ENCODE measurements at places on chromosomes 1 and 21.
A peak's percentile ranks its signal among the peaks of the same experiment; 100 is the strongest.

GRCh38 chr1:222314839-222315238 lies 233.1 kb downstream of the HHIPL2 start:
- no peak for DNase-seq

DNA sequence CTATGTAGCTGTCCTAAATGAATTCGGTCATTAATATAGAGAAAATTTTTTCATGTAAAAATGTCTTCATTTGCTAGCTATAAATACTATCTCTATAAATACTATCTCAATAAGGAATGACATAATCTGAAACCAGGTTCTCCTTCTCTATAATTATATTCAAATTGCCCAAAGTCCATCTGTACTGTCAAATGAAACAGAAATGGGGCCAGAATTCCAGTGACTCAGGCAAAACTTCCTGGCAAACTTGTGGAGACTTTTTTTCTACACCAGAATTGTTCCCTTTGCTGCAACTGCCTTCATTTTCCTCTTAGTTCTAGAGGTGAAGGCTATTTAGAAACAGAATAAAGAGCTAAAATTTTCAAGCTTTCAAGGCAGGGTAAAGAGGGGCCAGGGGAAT lies 152.5 kb downstream of the KCNH1 start:
- no peak for DNase-seq

GRCh38 chr1:245168086-245168485 lies 13.3 kb downstream of the KIF26B start:
- DNase-seq = peak; percentile 32

DNA sequence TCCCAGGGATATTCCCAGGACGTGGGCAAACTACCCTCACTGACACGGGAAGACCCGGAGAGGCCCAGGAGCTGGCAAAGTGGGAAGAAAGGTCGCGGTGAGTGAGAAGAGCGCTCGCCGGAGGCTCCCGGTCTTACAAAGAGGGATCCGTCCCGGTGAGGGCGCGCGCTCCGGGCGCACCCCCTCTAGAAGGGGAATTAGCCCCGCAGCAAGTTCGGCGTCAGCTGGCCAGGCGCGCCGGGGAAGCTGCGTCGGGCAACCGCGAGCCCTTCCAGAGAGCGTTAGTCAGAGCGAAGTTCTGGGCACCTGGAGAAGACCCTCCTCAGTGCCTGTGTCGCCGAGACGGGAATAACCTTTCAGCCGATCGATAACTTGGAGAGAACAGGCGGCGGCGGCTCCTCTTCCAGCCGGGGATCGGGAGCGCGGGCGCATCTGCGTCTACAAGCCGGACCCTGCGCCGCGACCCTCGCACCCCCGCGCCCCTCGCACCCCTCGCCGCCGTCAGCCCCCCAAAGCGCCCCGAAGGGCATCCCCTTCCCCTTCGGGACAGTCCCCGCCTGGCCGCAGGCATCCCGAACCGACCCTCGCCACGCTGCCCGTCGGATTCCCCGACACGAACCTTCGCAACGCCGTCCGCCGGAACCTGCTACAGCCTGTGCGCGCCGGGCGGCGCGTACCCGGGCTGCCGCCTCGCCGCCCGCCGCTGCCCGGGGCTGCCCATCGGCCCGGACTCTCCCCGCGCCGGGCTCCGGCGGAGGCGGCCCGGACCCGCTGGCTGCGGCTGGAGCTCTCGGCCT lies 485 bp downstream of the SIPA1L2 start:
- DNase-seq = no peak

GRCh38 chr1:218587900-218588299 lies 242.8 kb downstream of the TGFB2 start:
- no peak for DNase-seq

DNA sequence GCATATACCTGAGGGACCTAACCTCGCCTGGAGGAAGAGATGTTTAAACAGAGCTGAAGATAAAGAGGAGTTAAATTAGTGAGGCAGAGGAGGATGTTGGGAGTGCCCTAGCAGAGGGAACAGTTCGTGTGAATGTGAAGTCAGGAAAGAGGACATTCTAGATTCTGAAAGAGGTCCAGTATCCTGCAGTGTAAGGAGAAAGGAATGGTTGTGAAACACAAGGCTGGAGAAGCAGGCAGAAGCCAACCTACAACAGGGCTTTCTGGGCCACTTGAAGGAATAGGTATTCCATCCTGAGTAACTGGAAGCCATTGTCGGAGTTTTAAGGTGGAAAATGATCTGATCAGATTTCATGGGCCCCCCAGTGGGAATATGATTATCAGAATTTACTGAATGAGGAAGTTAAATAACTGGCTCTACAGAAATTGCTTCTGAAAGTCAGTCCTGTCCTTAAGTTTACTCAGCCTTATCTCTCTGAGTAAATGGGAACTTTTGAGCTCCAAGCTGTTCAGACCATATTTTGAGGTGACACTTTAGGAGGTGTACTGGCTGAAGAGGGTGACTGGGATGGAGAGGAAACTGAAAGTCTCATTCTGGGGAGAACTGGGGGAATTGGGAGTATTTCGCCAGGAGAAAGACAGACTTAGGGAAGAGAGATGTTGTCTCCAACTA lies 24.4 kb upstream of the FAAH start:
- DNase-seq = no peak

DNA sequence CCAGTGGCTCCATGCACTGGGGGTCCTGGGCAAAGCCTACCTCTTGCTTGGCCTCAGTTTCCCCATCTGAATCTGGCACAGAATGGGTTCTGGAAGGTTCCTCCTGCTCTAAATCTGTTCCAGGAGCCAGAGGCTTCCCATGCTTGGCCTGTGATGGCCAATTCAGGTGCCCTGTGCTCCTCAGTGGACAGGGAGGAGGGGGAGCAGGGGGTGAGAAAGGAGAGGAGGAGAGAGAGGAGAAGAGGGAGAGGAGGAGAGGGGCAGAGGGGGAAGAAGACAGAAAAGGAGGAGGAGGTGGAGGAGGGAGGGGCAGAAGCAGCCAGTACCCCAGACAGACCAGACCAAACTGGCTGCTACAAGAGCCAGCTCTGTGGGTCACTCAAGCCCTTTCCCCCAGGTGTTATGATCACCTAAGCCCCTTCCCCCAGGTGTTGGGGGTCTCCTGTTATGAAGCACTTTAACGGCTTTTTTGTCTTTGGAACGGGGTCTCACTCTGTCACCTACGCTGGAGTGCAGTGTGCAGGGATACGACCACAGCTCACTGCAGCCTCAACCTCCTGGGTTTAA lies 43.7 kb downstream of the TRIM11 start:
- no peak for DNase-seq

GRCh38 chr21:35508139-35508888 lies 459.2 kb upstream of the RUNX1 start:
- DNase-seq = peak; percentile 52

- DNase-seq = no peak
Observed at GRCh38 chr1:45216861-45217260, 10.5 kb upstream of the ZSWIM5 start.

DNA sequence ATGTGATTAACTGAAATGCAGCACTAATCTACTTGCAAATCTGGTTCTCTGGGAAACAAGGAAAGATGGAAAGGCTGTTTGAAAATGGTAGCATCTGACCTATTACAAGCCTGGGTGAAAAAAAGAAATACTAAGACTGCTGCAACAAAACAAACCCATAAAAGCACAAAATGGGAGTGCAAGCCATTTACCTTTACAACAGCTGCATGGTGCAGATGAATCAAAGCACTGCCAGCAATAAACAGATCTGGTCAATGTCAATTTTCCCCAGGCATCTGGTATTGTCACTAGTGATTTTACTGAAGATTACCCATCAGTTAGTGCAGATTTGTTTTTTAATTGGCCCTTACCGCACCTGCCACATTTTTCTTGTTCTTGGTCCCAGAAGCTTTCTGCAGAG lies 1341.7 kb downstream of the PLA2G4A start:
- no peak for DNase-seq

- peak; percentile 36 for DNase-seq
Observed at GRCh38 chr1:31587720-31588423, 11.6 kb downstream of the TINAGL1 start.

DNA sequence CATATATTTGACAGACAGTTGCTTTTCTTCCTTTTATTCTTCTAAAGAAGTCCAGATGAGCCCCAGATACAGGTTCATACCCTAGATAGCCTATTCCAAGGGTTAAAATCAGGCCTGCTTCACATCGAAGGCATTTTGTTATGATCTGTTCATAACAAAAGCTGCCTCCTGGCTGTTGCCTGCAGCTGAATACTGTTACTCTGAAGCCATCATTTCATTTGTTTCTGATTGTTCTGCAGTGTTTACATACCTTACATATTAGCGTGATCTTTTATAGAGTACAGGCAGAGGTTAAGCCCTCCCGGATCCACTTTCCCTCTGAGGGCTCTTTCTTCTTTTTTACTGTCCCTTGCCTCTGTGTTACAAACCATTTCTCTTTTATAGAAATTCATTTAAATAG lies 219.0 kb upstream of the HOOK1 start:
- DNase-seq = no peak

DNA sequence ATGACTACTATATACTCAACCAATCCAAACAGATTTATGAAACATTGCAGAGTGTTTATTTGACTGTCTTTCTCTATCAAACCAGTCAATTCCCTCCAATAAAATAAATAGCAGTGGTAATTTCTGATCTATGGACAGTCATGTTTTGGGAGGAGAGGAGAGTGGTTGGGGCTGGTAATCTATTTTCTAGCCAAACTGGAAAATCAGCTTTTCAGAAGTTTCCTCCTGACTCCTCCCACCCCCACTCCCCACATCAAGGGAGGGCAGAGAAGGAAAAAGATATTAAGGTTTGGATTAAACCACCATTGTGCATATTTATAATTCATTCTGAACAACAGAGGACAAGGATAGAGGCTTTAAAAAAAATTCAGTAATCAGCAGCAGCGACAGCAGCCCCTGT lies 69.4 kb upstream of the SOX13 start:
- DNase-seq = no peak

DNA sequence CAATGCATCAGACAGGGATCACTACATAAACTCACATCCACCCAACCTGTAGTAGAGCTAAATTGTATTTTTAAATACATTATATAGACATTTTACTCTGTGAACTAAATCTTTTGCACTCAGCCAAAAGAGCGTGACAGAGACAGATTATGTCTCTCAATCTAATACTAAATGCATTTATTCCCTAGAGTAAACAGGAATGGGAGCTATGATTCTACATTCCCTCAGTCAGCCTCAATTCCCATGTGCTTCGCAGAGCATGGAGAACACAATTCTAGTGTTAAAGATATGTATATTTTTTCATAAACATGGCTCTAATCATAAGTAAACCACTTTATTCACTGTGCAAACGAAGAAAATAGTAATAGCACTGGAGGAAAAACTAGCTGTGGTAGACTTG lies 16.5 kb downstream of the PIGK start:
- DNase-seq = no peak

DNA sequence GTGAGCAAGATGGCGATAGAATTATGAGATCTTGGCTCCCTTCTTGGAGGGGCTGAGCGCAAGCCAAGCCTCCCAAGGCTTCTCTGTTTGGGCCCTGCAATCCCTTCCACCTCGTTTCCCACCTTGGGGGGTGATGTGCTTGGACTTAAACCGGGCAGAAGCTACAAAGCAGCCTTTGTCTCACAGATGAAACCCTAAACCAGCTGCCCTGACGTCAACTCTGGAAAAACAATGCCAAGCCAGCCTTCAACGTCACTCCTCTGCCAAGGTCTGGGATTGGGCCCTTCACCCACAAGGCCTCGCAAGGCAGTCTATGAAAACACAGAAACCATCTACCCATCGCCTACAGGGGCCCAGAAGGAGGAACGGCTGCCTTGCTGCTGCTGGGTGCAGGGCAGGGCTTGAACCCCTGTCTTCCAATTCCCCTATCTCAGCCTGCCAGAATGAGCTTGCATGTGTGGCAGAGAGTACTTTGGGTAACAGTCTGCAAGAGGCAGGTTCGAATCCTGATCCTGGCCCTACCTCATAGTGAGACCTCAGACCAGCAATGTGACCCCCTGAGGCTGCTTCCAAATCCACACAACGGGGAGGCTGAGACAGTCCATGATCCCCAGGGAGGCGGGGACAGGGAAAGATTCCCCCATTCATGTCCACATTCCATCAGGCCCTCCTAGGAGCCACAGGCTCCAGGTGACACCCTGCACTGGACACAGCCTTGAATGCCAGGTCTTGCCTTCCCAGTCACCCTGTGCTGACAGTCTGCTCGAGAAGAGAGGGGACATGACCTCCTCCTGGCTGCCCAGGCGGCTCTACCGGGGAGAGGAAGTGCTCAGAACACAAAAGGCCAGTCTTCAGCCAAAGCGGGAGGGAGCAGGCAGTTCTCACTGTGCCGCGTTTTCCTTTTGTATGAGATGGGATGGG lies 15.0 kb downstream of the IFFO2 start:
- DNase-seq = no peak

GRCh38 chr1:152162792-152163463 lies 3.9 kb upstream of the RPTN start:
- DNase-seq = no peak

DNA sequence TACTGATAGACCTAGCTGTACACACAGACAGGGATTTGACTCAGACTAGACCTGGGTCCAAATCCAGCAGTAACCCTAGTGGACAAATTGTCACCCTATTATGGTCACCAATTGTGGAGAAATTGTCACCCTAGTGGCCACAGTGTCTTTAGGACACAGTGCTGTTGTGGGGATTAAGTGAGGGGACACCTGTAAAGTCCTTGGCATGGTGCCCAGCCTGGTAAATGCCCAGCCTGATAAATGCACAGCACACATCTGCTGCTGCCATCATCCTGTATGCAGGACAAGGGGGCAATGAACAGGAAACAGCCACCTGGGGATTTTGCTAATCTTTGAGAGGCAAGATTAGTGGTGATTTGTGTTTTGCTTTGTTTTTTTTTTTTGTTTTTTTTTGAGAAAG lies 2.3 kb downstream of the TMEM61 start:
- no peak for DNase-seq

- DNase-seq = no peak
Observed at GRCh38 chr1:78667939-78668338, 18.3 kb downstream of the IFI44 start.

- DNase-seq = no peak
Observed at GRCh38 chr1:101301446-101302057, 64.7 kb downstream of the S1PR1 start.

DNA sequence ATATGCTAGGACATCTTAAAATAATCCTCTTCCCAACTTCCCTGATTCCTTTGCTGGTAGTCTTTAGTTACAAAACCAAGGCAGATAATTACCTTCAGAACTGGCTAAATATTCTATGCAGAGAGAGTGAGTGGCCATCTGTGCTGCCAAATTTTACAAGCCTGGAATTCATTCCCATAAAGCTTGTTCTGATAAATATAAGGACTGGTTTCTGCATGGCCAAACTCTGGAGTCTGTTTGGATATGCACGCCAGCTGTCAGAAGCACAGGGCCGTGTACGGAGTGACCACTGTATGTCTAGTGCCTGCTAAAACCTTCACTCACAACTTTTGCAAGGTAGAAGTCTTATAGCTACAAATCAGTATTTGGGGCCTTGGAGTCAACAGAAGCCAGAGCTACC lies 66.5 kb upstream of the RAVER2 start:
- DNase-seq = no peak

DNA sequence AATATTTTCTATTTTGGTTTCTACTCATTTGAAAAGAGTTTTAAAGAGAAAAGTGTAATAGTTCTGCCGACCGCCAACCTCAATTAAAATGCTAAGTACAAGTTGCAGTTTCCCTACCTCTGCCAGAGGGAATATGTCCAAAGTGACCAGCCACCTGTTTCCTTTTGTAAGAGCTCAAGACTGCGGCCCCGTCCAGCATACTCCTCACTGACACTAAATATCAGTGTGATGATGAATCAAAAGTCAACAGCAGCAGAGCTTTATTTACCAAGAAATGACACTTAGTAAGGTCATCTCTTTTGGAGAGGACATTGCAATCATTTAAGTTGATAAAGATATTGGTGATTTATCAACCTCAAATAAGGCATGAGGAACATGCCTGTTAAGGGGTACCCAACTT lies 57.4 kb upstream of the NRIP1 start:
- no peak for DNase-seq

GRCh38 chr1:44919400-44919799 lies 67.0 kb downstream of the EIF2B3 start:
- no peak for DNase-seq

Measured in CD4-positive, alpha-beta T cell treated with Interleukin-15 for 1 hour (primary cell).